C1 segment of cervical spinal cord (tissue), 14 donors: ENCODE measurements at places on chromosomes 4 and X.

DNA sequence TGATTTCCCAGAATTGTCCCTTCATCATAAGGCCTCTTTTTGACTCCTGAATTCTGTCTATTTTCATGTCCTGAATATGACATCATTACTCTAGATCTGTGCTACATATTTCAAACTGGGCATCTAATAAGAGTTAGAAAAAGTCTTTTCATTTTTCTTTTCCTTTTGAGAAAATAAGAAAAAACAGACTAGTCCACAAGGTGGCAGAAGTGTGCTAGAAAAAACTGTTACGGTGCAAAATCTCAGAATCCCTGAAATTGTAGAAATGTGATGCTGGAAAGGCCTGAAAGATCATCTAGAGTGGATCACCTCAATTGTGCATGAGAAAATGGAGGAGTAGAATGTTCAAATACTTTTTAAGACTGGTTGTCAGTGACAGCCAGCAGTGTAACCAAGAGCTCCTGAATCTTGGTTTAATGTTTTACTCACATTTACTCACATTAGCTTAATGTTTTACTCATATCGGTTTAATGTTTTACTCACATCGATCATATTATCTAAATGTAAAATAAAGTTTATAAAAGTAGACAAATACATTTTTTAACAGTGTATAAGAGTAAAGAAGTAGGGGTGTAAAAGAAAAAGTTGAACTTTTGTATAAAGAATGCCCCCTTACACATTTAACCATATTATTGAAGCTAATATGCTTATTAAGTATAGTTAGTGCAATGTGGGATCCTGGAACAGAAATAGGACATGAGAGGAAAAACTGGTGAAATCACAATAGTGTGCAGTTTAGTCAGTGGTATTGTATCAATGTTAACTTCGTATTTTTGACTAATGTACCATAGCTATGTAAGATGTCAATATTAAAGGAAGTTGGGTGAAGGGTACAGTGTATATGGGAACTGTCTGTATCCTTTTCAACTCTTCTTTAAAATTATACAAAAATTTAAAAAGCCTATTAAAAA, 15.2 kb downstream of the ASB11 start:
- DNase-seq, result peak; percentile 13

DNA sequence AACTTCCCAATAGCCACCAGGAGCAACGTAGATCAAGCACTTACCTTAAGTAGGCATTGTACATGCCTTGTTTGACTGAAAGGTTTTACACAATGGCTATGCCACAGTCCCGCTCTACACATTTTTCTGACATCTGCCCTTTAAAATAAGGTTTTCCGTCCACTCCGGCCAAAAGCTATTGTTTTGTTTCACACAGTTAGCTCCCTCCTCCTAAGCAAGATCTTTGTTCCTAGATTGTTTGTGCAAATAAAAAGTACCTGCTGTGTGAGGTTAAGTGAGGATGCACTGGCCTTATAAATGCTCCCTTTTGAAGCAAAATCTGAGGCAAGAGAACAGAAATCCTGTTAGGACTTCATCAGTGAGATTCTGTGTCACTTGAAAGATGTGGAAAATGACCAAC, 11.8 kb downstream of the SCD5 start:
- no peak for DNase-seq

- DNase-seq, result no peak
These were observed 170.8 kb upstream of the GALNT7 start for GRCh38 chr4:172997856-172998255.

GRCh38 chr4:111228874-111229273, 606.0 kb upstream of the PITX2 start:
- no peak for DNase-seq

DNA sequence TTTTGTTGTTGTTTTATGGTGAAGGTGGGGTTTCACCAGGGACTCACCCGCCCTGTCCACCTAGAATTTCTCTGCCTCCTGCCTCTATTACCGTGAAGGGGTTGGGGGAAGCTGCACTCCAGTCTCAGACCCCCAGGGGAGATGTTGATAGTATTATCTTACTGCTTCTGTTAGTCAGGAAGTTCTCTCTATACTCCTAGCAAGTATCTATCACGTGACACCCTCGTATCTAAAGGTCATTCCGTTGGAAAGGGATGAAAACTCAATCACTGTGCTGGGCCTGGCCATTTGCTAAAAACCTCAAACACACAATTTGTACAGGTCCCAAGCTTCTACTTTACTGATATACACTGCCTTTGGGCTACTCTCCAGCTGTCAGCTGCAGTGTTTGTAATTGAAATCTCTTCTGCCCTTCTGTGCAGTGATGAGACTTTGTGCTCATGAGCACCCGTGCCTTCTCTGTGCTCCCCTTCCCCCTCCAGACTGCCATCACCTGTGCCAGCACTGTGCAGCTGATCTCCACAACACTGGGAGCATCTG, 188.5 kb upstream of the ANXA3 start:
- DNase-seq, result no peak

- DNase-seq, result no peak
These were observed 5.8 kb downstream of the SRPX2 start for GRCh38 chrX:100649550-100650356.

- no peak for DNase-seq
These were observed 360.3 kb upstream of the CXorf51B start for GRCh38 chrX:146449243-146449642.

DNA sequence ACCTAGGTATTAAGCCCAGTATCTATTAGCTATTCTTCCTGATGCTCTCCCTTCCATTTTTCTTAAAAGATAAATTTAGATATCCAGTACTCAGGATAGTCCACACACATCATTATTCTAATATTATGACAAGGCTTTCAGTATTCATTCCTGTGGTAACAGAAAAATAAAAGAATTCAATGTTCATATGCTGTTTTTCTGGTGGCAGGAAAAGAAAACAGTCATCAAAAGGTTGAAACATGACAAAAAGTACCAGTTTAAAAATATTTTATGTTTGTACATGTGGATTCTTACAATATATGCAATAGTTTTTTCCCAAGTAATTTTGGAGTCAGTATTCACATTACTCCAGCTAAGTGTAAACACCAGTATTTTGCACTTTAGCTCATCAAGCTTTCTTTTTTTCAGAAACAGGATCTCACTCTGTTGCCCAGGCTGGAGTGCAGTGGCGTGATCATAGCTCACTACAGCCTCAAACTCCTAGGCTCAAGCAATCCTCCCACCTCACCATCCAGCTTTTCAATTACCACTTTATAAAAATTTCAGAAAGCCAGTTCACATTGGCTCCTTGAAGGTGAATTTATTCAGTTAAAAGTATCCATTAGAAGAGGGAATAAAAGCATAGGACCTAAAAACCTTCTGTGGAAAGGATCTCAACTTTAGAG, 2.3 kb downstream of the APBB2 start:
- DNase-seq, result no peak

GRCh38 chr4:130056286-130056685, 960.3 kb downstream of the C4orf33 start:
- no peak for DNase-seq
